ENCODE measurements at places on chromosomes 3 and 15.
A peak's percentile ranks its signal among the peaks of the same experiment; 100 is the strongest.

- DNase-seq, result no peak
Measured at GRCh38 chr3:108590460-108590859, 938 bp downstream of the DZIP3 start.

GRCh38 chr15:90972133-90972532, 17.4 kb downstream of the RCCD1 start:
- DNase-seq, result no peak

- no peak for DNase-seq
Measured at GRCh38 chr15:27260523-27260922, 289.5 kb downstream of the GABRG3 start.

GRCh38 chr3:73762855-73763254, 138.1 kb upstream of the PDZRN3 start:
- DNase-seq, result no peak

DNA sequence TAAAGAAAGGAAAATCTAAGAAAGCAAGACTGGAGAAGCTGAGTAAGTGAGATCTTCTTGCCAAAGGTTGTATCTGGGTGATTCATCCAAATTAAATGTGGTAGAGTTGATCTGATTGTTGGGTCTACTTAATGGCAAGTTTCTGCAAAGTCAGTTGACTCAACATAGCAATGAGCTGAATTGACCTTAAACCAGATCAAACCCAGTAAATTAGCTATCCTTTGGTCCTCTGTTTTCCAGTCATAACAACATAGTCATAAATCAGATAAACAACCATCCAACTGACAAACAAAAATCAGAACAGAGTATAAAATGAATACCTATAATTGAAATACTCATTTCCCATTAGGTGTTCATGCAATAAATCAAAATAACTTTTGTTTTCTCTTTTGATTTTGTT, 142.6 kb upstream of the CFAP20DC start:
- DNase-seq, result no peak

DNA sequence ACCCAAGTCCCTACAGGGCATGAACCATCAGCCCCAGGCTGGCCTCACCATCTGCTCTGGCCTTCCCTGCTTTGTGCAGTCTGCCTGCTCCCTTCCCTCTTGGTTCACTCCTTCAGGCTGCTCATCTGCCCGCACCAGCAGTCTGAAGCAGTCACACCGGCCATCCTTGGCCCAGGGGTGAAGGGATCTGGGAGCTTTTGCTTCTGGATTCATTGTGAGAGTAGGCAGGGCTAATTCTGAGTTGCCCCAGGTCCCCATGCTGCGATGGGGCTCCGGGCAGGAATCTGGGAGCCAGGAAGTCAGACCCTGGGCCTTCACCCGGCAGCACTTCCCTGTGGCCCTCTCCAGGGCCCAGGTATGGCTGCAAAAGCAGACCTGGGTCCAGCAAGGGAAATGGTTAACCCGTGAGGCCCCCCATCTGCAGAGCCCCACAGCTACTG, 99.7 kb downstream of the VGLL4 start:
- no peak for DNase-seq

GRCh38 chr15:52803467-52804306, 13.6 kb upstream of the ONECUT1 start:
- no peak for DNase-seq

- DNase-seq, result no peak
Measured at GRCh38 chr3:177229791-177230190, 32.5 kb upstream of the TBL1XR1 start.

DNA sequence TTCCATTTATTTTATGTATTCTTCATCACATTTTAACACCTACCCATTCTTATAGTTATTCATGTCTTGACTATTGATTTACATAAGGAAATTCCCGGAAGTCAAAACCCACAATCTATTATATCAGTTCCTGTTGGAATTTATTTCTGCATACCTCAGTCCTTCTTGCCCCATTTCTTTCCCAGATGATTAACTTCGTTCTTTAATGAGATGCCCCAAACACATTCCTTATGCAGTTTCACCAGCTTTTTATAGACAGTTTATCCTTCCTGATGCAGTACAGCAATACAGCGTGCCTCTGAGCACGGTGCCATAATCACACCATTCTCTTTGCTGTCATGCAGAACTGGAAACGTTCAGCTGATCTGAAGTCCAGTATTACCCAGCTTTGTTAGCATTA, 175.8 kb upstream of the NANOGP8 start:
- DNase-seq, result no peak

GRCh38 chr15:33328106-33328505, 17.3 kb downstream of the RYR3 start:
- no peak for DNase-seq

- DNase-seq, result no peak
Measured at GRCh38 chr3:152319256-152319655, 50.5 kb downstream of the MBNL1 start.

GRCh38 chr15:52483707-52484106, 45.0 kb downstream of the MYO5A start:
- no peak for DNase-seq

DNA sequence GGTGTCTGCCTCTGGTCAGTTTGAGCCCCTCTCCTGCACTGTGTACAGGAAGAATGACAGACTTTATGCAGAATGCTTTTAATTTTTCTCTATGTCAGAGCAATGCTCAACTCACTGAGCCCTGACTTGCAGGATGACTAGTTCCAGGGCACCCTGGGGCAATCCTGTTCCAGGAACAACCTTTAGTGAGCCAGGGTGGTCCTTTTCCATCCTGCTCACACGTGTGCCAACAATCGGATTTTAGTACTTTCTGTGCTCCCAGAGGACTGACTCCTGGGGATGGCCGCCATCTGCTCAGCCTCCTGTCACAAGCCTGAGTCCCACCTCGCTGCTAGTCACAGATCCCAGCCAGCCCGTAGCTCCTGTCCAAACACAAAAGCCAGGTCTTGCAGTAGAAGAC, 48.2 kb upstream of the ALDH1A3 start:
- DNase-seq, result no peak

- DNase-seq, result no peak
Measured at GRCh38 chr3:9765865-9766264, 3.9 kb downstream of the CAMK1 start.

- no peak for DNase-seq
Measured at GRCh38 chr15:57184502-57184901, 191.8 kb upstream of the CGNL1 start.

DNA sequence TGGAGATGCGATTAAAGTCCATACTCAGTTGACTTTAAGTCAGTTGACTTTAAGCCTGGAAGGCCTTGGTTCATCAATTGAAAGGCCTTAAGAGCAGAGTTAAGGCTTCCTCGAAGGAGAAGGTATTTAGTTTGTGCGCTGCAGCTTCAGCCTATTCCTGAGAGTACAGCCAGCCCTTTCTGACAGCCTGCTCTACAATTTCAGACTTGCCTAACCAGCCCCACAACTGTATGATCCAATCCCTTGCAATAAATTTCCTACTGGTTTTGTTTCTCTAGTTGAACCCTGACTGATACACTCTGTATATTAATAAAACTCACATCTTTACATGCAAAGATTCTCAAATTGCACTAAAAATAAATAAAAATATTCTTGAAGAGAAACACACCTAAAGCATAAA, 66.1 kb upstream of the RORA start:
- DNase-seq, result no peak

- DNase-seq, result no peak
Measured at GRCh38 chr15:76204916-76205460, 106.3 kb downstream of the ETFA start.

- no peak for DNase-seq
Measured at GRCh38 chr15:94042180-94042928, 189.0 kb upstream of the MCTP2 start.

- DNase-seq, result no peak
Measured at GRCh38 chr3:184693011-184693975, 18.6 kb downstream of the MAGEF1 start.

GRCh38 chr3:72448375-72448823, 399.8 kb downstream of the SHQ1 start:
- no peak for DNase-seq

- DNase-seq, result peak; percentile 16
Measured at GRCh38 chr3:190617185-190617584, 103.3 kb downstream of the IL1RAP start.

GRCh38 chr3:16482770-16483531, 30.5 kb downstream of the RFTN1 start:
- no peak for DNase-seq

DNA sequence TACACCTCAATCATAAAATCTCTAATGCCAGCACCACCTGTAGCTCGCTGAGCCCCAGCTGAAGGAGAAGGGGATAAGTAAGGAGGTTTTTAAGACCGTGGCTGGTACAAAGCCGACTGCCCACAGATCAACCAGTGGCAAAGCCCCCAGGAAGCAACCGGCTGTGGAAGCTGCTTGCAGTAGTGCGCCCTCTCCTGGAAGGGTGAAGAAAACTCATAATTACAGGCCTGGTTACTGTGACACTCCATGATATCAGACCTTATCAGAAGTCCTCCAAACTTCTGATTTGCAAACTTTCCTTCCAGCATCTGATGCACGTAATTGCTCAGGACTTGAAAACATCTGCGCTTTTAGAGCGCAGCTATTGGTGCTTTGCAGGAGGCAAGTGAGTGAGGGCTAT, 63.1 kb upstream of the MCTP2 start:
- DNase-seq, result no peak

DNA sequence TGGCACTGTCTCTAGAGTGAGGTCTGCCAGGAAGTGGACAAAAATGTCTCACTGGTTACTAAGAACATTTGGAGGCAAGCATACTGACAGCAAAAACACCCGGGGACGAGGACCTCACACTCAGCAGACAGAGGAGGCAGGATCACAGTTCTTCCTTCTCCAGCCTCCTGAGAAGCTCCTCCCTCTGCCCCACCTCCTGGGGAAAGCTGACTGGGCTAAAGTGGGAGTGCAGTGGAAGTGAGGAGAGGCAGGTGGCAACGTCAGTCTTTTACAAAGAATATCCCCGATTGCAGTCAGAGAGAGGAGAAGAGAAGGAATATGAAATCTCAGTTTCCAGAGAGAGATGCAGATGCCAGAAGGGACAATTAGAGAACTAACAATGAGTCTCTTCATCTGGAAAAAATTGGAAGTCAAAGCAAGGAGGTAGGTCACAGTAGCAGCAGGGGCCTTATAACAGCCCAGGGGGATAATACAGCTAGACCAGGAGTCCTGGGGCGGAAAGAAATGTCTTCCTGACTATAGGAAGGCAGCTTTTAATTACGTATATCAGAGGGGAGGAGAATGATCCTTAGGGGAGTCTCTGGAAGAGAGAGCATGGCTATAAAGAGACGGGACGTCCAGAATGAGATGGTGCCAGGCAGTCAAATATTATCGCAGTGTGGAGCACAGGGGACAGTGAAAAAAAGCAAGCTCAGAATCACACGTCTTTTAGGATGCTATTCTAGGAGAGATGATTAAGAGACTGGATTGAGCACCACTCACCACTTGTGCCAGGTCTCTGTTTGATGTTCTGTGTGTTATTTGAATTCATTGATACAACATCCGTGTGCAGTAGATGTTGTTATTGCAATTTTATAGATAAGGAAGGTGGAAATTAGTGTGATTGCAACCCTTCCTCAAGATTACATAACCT, 47.2 kb downstream of the LEO1 start:
- no peak for DNase-seq

DNA sequence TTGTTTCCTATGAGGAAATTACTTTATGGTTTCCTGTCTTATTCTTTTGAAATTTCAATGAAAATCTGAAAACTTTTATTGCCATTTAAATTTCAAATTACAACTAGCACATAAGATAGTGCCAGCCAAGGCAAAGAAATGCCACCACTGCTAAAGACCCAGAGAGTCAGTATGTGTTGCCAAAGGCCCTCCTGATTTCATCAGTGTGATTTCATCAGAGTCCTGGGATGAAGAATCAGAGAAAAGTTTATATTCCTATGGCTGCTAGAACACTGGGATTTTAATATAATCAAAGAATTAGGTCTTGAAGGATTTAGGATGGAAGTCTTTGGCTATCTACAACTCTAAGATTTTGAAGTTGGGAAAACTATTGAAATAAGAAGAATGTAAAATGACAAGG, 434.2 kb upstream of the CCDC54 start:
- DNase-seq, result no peak

DNA sequence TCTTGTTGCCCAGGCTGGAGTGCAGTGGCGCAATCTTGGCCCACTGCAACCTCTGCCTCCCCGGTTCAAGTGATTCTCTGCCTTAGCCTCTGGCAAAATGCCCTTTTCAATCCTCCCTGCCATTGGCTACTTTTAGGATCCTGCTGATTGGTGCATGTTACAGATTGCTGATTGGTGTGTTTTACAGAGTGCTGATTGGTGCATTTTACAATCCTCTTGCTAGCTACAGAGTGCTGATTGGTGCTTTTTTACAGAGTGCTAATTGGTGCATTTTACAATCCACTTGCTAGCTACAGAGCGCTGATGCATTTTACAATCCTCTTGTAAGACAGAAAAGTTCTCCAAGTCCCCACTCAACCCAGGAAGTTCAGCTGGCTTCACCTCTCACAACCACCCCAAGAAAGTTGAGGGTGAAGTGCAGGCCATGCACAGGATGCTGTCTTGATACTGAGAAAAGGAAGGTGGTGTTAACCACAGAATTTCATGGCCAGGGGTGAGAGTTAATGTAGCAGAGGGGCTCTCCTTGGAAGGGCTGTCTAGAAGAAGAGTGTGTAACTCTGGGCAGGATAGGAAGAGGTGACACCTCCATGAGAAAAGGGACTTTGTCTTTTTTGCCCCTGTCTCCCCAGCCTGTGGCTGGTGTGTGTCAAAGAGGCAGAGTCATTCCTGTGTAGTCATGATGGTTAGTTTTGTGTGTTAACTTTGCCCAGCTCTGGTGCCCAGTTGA, 145.9 kb downstream of the APBA2 start:
- DNase-seq, result no peak

- no peak for DNase-seq
Measured at GRCh38 chr3:188531210-188531609, 377.3 kb downstream of the LPP start.

DNA sequence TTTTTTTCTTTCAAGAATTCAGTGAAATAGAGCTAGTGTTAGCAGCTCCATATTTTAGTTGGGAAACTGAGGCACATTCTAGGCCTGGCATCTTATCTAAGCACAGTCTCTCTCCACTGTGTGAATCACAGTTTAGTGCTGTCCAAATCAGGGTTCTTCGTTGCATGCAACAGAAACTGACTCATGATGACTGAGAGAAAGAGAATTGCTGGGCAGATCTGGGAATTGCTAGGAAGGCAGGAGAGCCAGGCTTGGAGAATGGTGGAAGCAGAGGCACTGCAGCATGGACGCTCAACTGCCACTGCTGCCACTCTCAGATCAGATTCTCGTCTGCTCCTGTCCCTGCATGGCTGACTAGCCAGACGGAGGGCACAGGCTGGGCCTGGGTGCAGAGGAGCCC, 40.7 kb upstream of the CHST2 start:
- DNase-seq, result no peak

GRCh38 chr3:133040696-133041523, 2.7 kb downstream of the TMEM108 start:
- peak; percentile 78 for DNase-seq

GRCh38 chr3:102979682-102980354, 545.0 kb downstream of the ZPLD1 start:
- DNase-seq, result peak; percentile 45

DNA sequence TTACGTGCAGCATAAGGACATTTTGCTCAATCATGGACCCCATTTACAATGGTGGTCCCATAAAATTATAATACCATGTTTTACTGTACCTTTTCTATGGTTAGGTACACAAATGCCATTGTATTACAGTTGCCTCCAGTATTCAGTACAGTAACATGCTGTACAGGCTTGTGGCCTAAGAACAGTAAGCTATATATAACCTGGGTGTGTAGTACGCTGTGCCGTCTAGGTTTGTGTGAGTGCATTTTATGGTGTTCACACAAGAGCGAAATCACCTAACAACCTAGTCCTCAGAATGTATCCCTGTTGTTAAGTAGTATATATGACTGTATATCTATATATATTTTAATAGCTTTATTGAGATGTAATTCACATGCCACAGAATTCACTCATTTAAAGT, 12.5 kb downstream of the ASB7 start:
- no peak for DNase-seq

GRCh38 chr3:139198929-139199328, 144.9 kb upstream of the MRPS22 start:
- DNase-seq, result no peak
